GDM1 (cell line): ENCODE measurements at places on chromosomes 12 and 14.

DNA sequence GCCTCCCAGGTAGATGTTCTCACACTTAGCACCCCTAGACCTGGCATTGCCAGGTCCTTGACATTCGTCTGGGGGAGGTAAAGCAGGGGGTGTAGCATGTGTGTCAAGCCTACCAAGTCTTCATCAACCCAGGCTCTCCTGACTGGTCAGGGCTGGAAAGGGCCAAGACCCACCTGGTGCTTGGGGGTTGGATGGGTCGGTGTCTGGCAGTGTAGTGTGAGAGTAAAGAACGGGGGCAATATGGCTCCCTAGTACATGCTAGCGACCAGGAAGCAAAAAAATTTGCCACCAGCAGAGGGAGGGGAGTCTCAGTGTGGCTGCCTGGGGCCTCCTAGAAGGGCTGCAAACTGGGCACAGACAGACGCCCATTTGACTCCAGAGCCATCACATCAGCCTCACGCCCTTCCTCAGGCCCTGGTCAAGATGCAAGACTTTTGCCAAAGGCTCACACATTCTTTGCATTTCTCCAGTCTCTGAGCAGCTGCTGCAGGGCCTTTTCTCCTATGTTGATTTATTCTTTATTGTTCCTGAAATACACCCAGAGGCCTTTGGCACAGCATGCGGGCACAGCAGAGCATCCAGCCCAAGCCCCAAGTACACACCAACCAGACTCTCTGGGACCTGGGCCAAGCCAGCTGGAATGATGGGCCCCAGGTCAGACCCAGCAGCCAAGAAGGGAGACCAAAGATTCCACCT, 38.3 kb upstream of the PNMA1 start:
- no peak for DNase-seq

- DNase-seq = no peak
Measured at GRCh38 chr12:26134540-26134939, 9.7 kb upstream of the BHLHE41 start.

DNA sequence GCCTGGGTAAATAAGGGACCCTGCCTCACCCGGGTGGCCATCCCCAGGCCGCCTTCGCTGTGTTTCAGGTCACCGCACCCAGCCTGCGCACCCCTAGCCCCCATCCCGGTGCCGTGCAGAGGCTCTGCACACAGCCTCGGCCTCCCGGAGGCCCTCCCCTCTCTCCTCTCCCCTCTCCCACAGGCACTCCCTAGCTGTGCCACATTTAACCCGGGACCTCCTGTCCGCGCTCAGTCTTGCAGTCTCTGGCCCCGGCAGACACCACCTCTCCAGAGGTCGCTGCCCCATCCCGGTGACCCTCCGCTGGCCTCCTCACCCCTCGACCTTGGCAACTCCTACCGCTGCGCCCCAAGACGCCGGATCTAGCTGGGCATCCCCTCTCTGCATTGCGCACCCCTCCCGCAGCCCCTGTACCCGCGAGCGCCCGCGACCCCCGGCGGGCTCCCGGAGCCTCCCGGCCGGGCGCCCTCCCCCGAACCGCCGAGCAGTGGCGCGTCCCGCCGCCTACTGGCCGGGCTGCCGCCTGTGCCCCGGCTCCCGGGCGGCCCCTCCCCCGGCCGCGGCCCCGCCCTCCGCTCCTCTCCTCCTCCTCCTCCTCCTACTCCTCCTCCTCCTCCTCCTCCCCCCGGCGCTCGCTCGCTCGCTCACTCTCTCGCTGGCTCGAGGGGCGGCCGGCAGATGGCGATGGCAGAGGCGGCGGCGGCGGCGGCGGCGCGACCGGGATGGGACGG, 120.7 kb downstream of the AACS start:
- DNase-seq = peak; percentile 10

- no peak for DNase-seq
Measured at GRCh38 chr14:99548255-99548654, 55.8 kb downstream of the CCDC85C start.

- DNase-seq = no peak
Measured at GRCh38 chr12:99752740-99753139, 105.2 kb downstream of the GARIN6 start.

DNA sequence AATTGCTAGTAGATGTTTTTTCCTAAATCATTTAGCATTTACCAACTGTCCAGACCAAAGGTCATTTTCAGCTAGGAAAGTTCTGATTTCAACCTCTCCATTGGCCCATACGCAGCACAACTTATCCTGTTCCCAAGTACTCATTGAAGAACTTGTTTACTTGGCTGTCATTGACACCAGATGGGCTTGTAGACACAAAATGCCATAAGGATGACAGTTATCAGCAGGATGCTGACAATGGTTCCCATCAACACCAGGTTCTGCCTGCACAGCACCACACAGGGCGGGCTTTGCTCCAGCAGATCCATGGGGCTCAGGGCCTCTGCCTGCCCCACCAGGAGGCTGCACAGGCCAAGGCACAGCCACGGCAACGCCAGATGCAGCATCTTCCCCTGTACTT, 36.5 kb upstream of the TMPRSS12 start:
- no peak for DNase-seq

- DNase-seq = peak; percentile 45
Measured at GRCh38 chr14:32073537-32074189, 3.4 kb upstream of the ARHGAP5 start.

DNA sequence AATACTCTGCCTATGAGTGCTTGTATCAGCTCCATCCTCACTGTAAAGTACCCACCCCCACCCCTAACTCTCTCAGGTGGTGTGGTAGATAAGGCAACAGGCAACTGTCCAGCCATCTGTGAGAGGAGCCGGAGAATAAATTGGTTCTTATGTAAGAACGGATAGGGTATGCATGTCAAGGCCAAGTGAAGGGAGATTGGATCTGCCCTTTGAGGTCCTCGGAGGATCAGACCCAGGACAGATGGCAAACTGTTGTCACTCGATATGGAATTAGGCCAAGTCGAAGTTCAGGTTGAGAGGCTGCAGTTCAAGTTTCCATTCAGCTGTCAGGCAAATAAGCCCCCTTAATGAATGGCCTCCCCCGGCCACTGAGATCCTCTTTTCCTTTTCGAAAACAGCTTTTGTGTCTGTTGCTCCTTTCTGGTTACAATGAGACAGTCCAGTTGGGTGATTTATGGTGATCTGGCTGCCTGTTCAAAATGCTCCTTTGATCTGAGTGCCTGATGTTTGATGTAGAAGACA, 120.3 kb downstream of the VRK1 start:
- no peak for DNase-seq

- no peak for DNase-seq
Measured at GRCh38 chr14:80567905-80568536, 356.7 kb upstream of the DIO2 start.

- no peak for DNase-seq
Measured at GRCh38 chr14:90388437-90388836, 8.4 kb upstream of the CALM1 start.

GRCh38 chr12:93857991-93858447, 180.8 kb downstream of the CRADD start:
- no peak for DNase-seq

DNA sequence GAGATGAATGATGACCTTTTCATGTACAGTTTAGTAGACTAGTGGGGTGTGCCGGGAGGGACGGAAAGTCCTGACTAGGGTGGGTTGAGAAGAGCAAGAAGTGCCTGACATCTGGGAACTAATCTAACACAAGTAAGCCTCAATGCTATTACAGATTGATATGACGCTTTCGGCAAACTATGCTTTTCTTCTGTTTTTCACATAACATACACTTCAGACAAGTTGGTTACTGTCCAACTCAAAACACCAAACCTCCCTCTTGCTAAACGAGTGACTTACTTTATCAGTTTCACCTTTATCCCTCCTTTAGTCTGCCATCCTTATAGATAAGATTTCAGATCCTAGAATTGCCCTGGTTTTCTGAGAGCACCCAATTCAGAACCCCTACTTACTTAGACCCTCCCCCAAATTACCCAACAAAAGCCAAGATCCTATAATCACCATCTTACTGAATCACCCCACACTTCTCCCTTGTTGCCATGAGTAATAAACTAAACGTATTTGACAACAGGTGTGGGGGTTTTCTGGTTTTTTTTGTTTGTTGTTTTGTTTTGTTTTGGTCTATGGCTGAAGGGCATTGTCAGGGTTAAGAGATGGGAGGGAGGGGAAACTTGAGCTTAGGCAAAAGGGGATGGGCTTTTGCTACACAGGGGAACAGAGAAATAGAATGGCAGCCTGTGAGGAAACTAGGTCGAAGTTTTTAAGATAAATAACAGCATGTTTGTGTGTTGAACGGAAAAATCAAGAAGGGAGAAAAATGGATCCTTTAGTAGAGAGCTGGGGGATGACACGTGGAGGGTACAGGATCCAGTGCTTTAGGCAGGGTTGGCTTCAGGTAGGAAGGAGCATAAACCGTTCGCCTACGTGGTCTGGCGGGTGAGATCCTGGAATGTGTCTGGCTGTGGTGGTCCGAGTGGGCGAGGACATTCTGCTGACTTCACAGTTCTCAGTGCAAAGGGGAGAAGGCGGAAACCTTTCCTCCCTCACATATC, 6.1 kb upstream of the PSMA3 start:
- no peak for DNase-seq

- peak; percentile 27 for DNase-seq
Measured at GRCh38 chr14:55430024-55430690, 10.3 kb downstream of the TBPL2 start.

GRCh38 chr14:86625637-86626036, 1095.7 kb downstream of the FLRT2 start:
- no peak for DNase-seq

GRCh38 chr14:104882991-104883660, 18.1 kb downstream of the CEP170B start:
- no peak for DNase-seq

DNA sequence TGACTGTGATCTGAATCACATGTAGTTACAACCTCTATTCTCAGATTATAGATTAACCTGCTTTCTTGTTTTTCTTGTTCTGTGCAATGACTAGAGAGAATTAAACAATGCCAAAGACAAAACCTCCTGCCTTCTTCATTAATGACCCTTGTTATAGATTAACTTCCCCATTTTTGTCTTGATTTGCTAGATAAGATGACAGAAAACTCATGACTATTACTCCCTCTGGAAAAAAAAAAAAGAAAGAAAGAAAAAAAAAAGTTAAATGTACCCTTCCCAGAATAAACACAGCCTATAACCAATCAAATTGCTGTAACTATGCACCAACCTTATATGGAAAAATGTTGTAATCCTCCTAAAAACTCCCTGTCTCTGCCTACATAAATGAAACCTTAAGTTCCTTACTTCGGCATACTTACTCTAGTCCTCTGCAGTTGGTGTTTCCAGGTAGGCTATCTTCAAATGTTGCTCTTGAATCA, 41.1 kb upstream of the PCED1B start:
- DNase-seq = no peak

- no peak for DNase-seq
Measured at GRCh38 chr12:80313209-80313608, 130.8 kb upstream of the PTPRQ start.

DNA sequence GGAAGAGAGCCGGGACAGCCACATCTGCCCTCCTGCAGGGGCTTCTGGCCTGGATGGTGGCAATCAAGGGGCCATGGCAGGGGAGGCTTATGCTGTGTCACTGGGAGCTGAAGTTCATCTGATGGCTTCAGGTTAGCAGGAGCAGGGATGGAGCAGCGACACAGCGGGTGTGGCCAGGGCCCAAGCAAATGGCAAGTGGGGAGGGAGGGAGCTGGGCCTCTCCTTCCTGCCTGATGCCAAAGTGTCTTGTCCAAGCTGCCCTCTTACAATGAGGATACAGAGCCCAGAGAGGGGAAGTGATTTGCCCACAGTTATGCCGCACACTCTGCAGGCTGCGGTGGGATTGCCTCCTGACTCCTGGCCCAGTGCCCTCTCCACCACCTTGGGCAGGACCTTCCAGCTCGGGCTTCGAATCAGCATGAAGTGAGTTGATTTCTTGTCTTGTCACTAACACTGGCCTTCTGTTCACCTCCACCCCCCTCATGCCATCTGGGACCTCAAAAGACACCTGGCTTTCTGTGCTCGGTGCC, 51.3 kb downstream of the IQSEC3 start:
- DNase-seq = no peak

DNA sequence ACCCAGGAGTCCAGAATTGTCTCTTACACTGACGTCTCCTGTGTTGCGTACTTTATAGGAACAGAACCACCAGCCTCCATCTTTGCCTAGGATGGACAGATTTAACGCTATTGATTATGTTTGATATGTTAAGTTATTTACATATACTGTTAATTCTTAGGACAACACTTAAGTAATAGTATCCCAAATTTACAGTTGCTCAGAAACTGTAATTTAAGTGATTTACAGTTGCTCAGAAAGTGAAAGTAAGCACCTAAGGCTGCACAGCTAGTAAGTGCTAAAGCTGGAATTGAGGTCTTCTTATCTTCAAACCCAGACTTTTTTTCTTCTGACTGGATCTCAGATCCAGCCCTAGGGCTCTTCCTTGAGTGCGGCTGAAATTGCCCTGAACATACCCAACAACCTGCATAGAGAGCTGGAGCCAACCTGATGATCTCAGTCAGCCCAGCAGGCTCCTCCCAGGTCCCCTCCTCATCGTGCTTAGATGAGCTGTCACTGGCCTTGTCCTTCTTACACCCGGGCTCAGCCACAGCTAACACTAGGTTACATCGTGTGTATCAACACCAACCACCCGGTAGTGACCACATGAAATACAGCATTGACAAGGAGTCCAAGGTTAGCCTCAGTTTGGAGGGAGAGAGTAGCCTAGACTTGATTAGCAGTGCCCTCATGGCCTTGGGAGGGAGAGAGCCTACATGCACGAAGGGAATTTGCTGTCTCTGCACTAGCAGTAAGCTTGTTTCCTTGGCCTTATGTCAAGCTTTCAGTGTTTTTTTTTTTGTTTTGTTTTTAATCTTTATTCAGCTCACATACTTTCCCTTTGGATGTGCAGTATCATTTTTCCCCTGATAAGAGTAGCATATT, 111.1 kb upstream of the ARHGAP5 start:
- no peak for DNase-seq
